ENCODE measurements at places on chromosomes 5 and 9. TPM values are rescaled to one million over a fixed set of nuclear protein-coding genes. Genes with fewer than 3 reads are reported as not detected.

DNA sequence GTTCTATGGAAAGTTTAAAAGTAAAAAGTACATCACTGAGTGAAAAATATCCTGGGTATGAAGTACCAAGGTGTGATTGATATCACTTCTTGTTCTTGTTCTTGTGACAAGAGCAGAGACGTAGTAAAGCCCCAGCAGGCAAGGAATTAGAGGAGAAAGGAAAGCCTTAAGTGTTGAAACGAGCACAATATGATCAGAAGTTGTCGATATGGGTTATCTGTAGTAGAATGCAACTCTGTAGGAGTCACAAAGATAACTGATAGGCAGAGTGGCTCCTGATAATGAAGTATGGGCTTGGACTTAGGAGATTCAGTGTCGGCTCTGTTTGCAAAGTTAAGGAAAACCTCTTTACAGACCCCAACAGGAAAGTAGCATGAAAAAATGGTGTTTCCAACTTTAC, 1179.1 kb downstream of the DTWD2 start:
- no peak for DNase-seq

DNA sequence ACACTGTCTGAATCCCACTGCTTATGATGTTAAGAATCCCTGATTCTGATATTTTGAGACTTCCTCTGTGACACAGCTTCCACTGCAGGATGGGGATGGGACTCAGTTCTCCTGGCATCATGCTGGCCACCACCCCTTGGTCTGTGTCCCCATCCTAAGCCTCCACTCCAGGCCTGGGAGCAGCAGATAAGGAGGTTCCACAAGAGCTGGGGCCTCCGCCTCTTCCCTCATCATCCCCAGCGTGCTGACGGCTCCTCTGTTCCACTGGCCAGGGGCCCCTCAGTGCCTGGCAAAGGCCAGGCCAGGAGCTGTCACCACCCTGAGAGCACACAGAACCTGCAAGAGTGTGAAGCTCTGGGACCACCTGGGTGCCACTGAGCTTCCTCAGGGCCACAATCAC, 40.6 kb downstream of the CAMK2A start:
- DNase-seq = no peak

Gene ANKRD31
- 0.30 TPM for total RNA-seq

GRCh38 chr9:136791516-136792276, 552 bp downstream of the TMEM141 start:
- peak; percentile 68 for DNase-seq

- no peak for DNase-seq
Measured at GRCh38 chr9:129653823-129654553, 11.5 kb upstream of the PRRX2 start.

DNA sequence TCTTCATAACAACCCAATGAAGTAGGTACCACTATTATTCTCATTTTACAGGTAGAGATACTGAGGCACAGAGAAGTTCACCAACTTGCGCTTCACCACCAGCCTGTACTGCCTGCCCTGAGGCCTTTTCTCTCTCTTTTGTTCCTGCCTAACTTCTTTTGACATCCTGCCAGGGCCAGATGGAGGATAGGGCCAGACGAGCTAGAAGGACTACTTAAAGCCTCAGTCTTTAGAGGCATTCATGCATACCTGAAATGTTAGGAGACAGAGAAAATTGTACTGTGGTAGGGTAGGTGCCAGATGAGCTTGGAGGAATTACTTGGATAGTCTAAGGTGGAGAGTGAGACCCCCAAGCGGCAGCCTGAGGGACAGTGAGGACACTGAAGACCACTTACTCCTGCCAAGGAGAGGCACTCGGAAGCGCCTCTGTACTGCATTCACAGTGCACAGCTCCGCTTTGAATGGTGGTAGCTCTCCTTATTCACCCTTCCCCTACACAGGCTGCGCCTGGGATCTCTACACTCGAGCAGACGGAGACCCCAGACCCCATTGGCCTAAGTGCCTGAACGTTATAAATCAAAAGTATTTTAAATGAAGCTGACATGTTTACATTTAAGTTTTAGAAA, 6.2 kb upstream of the ORM1 start:
- DNase-seq = no peak

DNA sequence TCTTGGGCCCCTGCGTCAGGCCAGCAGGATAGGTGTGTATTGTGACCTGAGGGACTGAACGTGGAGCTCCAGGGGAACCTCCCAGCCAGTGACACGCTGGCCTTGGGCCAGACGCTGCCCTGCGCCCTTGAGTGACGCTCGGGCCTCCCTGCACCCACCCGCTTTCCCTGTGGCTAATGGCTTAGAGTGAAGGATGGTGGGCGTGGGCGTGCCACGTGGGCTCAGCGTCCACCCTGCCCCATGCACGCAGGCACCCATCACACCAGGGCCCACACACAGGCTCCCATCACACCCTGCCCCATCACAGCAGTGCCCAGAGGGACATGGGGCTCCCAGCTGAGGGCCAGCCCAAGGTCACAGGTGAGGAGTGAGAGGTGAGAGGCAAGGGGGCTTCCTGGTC, 5.1 kb upstream of the FUT7 start:
- no peak for DNase-seq

GRCh38 chr9:4353236-4353635, 53.4 kb upstream of the GLIS3 start:
- DNase-seq = no peak

Gene GPR151
- total RNA-seq = not detected

DNA sequence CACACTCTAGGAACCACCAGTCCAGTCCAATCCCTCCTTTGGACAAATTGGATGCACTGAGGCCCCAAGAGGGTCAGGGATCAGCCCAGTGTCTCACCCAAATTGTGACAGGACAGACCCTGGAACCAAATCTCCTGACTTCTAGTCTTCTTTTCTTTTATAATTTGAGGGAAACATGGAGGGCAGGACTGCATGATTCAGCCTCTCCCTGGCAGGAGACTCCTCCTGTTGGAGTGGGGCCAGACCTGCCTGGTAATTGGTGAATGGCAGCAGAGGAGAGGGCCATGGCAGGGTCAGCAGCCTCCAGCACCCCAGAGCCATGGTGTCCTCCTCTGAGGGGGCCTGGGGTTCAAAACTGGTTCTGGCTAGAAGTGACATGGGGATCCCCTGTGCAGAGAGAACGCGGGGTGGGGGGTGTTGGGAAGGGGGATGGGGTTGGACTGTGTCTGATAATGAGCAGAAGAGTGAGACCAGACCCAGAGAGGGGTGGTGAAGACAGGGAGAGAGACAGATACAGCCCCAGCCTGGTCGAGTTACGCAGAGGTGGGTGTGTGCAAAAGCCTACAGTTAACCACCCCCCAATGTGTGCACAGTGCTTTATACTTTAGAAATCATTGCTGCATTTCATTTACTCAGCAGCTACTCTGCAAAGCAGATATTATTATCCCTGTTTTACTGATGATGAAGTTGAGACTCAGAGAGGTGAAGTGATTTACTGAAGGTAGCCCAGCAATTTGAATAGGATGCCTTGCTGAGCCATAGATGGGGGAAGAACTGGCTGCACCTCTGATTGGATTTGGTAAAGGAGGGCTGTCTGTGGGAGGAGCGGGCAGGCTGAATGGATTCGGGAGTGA, 3.8 kb upstream of the SYNPO start:
- no peak for DNase-seq

DNA sequence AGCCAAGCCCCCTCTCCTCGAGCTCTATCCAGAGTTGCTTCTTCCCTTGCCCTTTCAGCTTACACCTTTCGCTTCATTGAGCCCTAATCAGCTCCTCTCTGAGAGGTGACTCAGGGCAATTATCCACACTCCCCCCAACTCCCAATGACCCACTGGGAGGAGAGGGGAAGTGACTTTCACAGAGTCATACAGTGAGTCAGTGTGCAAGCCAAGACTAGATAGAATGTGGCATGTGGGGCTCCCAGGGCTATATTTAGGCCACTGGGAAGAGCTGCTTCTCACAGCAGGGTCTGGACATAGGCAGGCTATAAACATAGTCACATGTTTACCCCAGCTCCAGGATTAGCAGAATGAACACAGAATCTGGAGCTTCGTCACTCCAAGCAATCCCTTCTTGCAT, 57.4 kb downstream of the NRG2 start:
- peak; percentile 78 for DNase-seq

- DNase-seq = no peak
Measured at GRCh38 chr9:90054810-90055209, 450.0 kb downstream of the GADD45G start.

Gene PHF24
- total RNA-seq = 0.47 TPM

DNA sequence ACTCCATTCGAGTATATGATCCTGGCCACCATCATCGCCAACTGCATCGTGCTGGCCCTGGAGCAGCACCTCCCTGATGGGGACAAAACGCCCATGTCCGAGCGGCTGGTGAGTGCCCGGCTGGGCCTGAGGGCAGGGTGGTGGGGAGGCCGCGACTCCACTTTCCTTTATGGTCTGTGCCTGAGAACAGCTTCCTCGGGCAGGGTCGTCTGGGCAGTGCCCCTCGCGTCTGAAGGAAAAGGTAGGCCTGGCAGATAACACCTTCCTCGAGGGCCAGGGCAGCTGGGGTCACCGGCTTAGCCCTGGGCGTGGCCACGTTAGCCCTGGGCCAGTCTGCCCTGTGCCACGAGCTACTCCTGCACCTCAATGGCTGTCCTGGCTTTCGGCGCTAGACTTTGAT, 1.5 kb downstream of the CACNA1B start:
- no peak for DNase-seq

- DNase-seq = no peak
Measured at GRCh38 chr9:93574091-93574899, 2.1 kb upstream of the PHF2 start.

GRCh38 chr5:60207040-60207439, 313.5 kb upstream of the PDE4D start:
- DNase-seq = no peak

Gene UAP1L1
- 11.0 TPM for total RNA-seq

DNA sequence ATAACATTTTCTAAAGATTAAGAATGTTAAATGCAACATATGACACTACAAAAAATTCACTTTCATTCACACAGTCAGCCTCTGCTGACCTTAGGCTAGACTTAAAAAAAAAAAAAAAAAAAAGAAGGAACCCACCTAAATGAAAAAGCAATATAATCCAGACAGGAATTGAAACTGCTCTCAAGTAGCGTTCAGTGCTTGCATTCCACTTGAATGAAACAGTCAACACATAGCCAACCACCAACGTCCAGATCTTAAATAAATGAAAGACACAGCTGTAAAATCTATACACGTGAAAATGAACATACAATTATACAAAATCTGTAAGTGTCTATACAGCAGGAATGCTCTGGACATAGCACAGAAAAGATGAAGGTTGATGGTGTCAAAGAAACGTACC, 11.4 kb downstream of the TMEM245 start:
- no peak for DNase-seq

DNA sequence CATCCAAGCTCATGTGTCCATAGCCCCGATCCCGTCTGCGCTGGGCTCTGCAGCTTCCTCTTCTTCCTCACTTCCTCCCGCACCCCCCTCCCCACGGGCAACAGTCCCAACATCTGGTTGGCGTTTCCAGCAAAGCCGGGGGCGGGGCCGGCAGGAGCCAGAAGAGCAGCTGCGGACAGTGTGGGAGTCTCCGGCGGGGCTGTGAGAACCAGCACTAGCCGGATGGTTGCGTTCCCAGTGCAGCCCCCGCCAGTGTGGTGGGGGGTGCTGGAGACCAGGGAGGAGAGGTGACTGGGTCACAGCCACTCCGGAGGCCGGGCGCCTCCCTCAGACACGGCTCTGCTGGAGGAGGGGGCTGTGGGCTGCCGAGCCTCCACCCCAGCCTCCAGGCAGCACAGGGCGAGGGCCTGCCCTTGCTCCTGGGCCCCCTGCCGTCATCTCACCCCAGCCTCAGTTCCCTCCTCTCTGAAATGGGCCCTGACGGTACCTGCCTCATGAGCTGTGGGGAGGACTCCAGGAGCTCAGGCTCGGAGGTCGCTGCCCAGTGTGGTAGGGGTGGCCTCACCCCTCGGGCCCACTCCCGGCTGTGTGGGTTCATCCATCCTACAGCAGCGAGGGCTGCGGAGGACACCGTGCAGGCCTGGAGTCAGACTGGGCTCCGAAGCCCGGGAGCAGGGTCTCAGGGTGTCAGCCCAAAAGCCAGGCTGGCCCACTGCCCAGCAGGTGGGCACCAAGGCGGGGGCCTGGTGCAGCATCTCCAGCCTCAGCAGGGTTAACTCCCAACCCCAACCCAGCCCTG, 41.5 kb upstream of the NOTCH1 start:
- no peak for DNase-seq

- DNase-seq = no peak
Measured at GRCh38 chr5:5983261-5983980, 394.9 kb downstream of the MED10 start.

Gene LCN1
- not detected for total RNA-seq

- DNase-seq = peak; percentile 93
Measured at GRCh38 chr5:52987711-52988331, 1.3 kb upstream of the ITGA2 start.

DNA sequence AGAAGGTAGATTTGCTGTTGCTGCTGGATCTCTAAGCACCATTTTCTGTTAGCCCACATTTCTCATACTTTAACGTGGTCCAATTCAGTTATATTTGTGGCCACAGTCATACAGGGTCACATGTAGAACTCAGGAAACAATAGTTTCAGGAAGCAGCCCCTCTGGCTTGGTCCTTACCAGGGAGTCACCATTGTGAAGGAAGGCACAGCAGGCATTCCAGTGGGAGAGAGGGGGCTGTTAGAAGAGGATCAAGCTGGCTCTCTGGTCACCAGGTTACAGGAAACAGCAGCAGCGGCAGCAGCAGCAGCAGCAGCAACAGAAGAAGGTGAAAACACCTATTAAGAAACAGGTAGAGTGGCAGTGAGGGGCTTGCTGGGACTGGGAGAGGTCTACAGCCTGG, 14.5 kb downstream of the C9orf43 start:
- DNase-seq = no peak

GRCh38 chr9:101055516-101055915, 27.0 kb downstream of the PLPPR1 start:
- no peak for DNase-seq

DNA sequence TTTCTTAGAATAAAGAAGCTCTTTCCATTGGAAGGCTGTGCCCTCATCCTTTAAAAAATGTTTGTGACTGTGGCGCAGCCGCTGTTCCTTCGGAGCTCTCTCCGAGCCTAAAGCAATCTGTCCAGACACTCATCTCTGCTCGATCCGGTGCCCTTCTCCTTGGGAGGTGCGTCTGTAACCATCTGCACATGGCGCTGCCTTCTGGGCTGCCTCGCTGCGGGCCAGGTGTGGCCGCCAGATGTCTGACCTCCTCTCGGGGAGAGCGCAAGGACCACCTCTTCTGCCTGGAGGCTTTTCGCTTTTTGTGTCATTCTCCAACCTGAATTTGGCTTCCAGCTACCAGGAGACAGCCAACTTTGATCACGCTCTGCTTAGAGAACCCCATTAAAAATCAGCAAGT, 153.4 kb upstream of the PTCH1 start:
- no peak for DNase-seq

GRCh38 chr5:41191249-41191648, 22.1 kb downstream of the C6 start:
- no peak for DNase-seq

GRCh38 chr5:34503379-34504253, 152.5 kb upstream of the RAI14 start:
- no peak for DNase-seq

Gene FASTKD3
- 12.0 TPM for total RNA-seq

Gene SPINK4
- not detected for total RNA-seq

Data from HCT116 (cell line).